ENCODE measurements at places on chromosomes 11 and 22.

- DNase-seq: peak; percentile 76
These were observed 5.6 kb downstream of the RGL4 start for GRCh38 chr22:23696326-23696851.

DNA sequence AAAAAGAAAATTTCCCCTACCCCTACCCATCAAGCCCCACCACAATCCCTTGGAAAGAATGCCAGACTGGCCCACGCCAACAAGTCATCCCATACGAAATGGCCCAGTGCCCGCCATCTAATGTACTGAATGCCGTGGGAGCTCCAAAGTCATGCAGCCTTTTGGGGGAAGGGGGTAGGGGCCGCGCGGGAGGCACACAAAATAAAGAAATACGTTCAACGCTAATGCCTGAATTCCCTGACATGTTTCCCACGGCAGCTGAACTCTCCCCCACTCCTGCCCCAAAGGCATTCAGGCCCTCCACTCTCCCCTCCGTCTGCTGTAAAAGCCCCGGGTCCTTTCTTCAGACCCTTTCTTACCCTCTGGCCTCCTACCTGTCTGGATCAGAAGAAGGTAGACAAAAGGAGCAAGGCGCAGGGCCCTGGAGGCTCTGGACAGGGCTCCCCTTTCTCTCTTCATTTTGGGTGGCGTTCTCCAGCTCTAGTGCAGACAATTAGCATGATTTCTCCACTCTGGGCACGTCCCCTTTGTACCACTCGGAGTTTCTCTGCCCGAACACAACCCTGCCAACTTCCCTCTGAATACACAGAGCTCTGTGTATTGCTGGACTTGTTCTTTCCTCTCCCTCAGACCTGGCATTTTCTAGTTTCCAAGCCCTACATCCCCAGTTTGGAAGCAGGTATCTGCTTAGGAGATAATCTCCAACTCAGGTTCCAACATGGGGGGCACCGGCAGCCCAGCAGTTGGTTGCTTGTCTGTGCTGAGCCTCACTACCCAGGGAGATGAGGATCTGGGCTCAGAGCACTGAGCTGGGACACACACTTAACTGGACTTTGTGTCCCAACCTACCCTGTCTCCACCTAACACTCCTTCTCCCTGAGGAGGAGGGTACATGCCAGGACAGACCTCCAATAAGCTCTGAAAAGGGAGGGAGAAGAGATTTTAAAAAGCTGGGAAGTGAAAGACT is at the start of gene HEPACAM:
HEPACAM (minus strand) TSS at position 500 of the 967 bp plus-strand sequence; CDS start at position 459, 41 bp downstream.
- DNase-seq: no peak

GRCh38 chr11:61454520-61454919 is 24.6 kb downstream of the SDHAF2 start:
- DNase-seq: no peak

- no peak for DNase-seq
These were observed 32.5 kb upstream of the IZUMO1R start for GRCh38 chr11:94271885-94272372.

DNA sequence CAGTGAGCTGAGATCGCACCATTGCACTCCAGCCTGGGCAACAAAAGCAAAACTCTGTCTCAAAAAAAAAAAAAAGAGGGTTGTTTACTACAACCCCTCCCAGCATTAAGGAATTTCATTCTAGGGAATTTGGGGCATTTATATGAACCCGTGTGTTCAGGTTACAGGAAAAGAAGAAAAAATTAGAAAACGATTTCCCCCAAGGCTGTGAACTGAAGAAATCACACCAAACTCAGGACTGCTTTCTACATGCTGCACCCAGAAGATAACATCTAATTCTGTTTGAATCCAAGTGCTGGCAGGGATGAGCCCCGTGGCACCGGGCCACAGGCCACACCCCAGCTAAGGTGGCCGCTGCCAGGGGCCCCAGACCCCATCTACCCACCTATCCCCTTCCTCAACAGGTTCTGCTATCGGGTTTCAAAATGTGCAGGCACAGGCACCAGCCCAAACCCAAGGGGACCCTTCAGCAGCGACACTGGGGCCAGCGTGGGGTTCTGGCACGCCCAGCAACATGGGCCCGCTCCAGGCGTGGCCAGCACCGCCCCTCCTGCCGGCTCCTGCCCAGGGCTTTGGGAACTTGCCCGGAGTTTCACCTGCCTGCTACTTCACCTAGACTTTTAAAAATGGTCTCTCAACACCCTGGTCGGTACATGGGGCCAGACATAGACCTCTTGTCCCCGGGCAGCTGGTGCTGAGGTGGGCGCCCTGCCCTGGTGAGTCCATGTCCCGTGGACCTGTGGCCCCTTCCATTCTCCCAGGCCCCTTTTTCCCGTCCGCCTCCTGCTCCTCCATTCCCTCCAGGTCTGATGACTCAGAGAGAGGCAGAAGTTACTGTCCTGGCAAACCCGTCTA is 11.8 kb downstream of the CELSR1 start:
- no peak for DNase-seq

- DNase-seq: peak; percentile 83
These were observed at the start of gene PSMA1 for GRCh38 chr11:14519917-14520746. Gene PSMA1, minus strand, starts transcription at chr11:14520386. Its CDS starts 87 bp downstream, at chr11:14520299.

- DNase-seq: peak; percentile 90
These were observed at the start of gene FAM89B for GRCh38 chr11:65572356-65573051. Gene FAM89B, plus strand, starts transcription at chr11:65572538. Its CDS starts 132 bp downstream, at chr11:65572670.

- DNase-seq: no peak
These were observed 30.4 kb downstream of the COMMD9 start for GRCh38 chr11:36258730-36259360.

DNA sequence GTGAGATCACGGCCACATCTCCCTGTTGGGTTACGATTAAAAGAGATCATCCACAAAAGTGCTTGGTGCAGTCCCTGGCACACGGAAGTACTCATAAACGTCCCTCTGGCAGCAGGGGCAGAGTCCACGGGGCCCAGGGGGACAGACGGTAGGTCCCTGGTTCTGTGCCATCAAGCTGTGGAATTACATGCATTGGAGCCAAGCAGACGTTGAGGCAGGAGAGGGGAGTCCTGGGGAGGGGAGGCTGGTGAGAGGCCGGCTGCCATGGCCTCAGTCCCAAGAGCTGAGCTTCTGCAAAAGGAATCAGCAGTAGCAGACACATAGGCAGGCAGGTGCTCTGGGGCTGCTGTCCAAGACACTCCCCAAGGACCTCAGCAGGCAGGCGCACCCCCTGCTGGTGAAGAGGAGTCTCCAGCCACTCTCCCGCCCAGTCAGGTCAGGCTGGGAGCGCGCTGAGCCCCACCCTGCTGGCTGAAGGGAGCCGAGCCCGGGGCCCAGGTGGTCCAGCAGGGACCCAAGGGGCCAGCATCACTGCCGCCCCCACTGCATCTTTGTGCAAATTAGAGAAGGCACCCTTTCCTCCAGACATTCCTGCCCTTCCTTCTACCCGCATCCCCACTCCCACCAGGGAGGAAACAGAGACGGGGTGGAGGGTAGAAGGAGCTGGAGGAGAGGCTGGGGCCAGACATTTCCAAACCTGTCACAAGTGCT is 7.6 kb upstream of the KCTD17 start:
- no peak for DNase-seq

- DNase-seq: no peak
These were observed 16.8 kb downstream of the TREH start for GRCh38 chr11:118662401-118663271.

Data from activated gamma-delta T cell treated with Interleukin-2 at 50 U/mL for 16 hours (primary cell).